ENCODE measurements at places on chromosomes 6 and 20.

DNA sequence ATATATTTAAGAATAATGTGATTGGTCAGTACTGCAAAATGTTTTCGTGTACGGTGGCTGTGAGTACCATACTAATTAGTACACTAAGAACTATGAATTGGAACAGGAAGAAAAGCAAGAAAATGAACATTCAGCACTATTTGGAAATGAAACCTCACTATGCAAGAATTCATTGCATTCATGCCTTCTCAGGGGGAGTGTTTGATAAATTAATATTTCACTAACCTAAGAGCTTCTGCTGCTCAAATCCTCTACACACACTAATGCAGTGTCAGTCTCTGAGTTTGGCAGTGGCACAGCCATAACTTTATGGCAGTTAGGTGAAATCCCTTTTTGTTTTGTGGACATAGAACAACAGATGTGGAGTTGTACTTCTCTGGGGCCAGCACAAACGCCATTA, 60.1 kb downstream of the SLC16A10 start:
- DNase-seq = no peak

GRCh38 chr6:169365567-169366257, 112.1 kb upstream of the THBS2 start:
- DNase-seq = no peak

DNA sequence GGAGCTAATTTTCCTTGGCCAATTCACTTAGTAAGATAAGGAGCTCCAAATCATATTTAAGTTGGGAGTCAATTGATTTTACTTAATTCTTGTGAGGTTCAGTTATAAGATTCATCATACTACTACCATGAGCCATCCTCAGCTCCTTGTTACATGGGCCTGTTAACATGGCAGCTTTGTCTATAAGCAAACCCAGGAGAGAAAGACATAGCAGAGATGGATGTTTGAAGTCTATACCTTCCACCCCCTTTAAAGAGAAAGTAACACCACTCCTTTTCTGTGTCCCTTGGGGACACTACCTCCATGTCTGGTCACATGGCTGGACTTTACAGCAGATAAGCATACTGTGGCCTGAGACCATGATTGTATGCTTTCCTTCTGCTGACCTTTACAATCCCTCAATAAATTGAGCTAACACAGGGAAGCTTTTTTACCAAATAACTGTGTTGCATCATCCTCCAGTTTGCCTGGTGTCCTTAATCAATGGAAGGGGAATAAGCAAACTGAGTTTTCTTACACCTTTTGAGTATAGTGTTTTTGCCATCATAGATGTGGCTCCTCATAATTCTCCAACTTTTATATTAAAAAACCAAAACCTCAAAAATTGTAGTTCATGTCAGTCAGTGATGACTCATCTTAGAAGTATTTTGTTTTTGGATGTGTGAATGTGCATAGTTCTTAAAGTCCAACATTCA, 9.8 kb upstream of the ZNFX1 start:
- DNase-seq = no peak

DNA sequence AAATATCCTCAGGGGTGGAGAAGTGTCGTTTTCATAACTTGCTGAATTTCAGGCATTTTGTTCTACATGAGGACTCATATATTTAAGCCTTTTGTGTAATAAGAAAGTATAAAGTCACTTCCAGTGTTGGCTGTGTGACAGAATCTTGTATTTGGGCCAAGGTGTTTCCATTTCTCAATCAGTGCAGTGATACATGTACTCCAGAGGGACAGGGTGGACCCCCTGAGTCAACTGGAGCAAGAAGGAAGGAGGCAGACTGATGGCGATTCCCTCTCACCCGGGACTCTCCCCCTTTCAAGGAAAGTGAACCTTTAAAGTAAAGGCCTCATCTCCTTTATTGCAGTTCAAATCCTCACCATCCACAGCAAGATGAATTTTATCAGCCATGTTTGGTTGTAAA, 20.3 kb upstream of the MAPK13 start:
- DNase-seq = no peak

- no peak for DNase-seq
These were observed 16.8 kb downstream of the IL17F start for GRCh38 chr6:52227495-52227894.
